Kidney (tissue), 22 donors: ENCODE measurements at places on chromosomes 6 and 20.

- no peak for DNase-seq
Observed at GRCh38 chr20:40486297-40486696, 202.7 kb downstream of the MAFB start.

GRCh38 chr6:89536231-89536630, 102.3 kb downstream of the LYRM2 start:
- DNase-seq: no peak

GRCh38 chr6:26332408-26332807, 32.6 kb upstream of the BTN3A2 start:
- no peak for DNase-seq

GRCh38 chr6:144928847-144929246, 643.7 kb downstream of the UTRN start:
- DNase-seq: no peak

GRCh38 chr6:21593412-21593926, at the start of gene SOX4:
TSS of gene SOX4 (plus strand) at chr6:21593751. CDS start at chr6:21594535, 784 bp downstream.
- peak; percentile 100 for DNase-seq

DNA sequence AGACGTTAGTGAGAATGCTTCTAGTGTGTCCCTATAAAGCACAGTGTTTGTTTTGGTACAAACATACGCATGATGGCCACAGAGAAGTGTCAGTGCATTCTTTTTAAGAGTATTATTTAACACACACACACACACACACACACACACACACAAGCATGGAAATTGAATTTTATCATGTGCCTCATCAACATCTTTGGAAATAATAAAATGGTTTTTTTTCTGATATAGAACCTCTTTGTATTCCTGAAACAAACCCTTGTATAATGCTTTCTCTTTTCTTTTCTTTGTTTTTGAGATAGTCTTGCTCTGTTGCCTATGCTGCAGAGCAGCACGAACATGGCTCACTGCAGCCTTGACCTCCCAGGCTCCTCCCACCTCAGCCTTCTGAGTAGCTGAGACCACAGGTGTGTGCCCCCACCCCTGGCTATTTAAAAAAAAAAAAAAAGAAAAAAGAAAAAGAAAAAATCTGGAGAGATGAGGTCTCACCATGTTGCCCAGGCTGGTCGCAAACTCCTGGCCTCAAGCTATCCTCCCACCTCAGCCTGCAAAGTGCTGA, 116.2 kb upstream of the SYNDIG1 start:
- no peak for DNase-seq

GRCh38 chr6:148525453-148525852, 182.8 kb downstream of the SASH1 start:
- no peak for DNase-seq

DNA sequence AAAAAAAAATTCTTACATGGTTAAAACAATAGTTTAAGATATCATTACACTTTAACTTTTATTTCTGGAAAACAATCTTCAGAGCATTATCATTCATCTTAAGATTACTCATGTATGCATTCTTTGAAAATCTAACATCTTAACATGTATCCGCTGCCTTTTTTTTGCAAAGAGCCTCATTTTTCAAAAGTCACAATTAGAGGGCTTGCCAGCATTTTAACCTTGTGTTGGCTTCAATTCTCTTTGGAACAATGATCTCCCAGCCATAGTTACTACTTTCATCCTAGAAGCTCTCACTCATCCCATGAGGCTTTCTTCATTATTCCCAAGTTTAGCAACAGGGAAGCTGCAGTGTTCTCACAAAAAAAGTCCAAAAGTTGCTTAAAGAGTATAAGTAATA, 330.8 kb downstream of the BCKDHB start:
- DNase-seq: no peak

- DNase-seq: peak; percentile 80
Observed at GRCh38 chr20:58852543-58853271, at the start of gene GNAS. TSS of gene GNAS (plus strand) at chr20:58852716.

DNA sequence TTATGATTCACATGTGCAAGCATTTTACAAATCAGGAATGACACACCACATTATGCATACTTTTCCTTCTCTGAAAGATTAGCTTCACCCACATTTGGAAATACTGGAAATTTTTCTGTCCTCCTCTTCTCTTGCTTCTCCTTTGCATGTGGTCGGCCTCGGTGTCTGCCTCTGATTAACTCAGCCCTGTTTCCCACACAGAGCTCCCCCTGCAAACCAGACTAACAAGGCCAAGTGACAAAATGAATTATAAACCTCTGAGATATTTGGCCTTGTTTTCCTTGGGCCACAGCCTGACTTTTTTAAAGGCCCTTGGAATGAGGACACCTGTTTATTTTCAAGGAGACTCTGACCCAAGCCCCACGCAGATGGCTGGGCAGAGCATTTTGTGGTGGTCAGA, 9.0 kb upstream of the CCN6 start:
- DNase-seq: no peak

- no peak for DNase-seq
Observed at GRCh38 chr6:5063617-5064016, 21.5 kb upstream of the PPP1R3G start.

DNA sequence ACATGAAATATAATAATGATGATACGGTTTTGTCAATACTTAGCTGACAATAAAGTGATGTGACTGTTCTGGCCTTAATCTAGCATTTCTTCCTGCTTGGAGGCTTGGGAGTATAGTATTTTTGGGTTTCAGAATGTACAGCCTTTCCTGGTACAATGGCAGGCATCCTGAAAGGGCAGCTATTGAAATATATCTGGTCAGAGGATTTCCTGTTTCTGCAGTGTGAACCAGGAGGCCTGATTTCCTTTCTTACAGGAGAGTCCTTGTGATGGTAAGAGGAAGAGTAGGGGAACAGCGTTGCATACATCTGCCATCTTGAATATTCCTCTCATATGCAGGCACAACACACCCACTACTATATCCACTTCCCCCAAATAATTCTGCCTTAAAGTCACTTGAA, 93.7 kb downstream of the MYO6 start:
- no peak for DNase-seq

DNA sequence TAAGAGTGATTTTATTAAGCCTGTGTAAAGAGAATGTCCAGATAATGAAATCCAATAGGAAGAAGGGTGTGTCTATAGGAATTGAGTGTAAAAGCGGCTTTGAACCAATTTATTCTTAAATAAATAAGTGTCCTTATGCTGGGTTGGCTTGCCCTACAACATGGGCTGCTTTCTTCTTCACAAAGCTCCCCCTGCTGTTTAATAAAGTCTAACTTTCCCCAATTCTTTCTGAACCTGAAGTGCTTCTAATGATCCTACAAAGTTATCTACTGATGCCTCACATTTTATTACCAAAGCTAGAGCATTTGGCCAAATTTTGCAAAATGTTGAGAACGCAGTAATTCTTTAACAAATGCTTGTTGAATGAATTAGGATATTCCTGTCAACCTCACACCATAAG, 36.3 kb upstream of the SIRT5 start:
- no peak for DNase-seq

GRCh38 chr20:53597030-53597482, 3.4 kb upstream of the ZNF217 start:
- DNase-seq: no peak

DNA sequence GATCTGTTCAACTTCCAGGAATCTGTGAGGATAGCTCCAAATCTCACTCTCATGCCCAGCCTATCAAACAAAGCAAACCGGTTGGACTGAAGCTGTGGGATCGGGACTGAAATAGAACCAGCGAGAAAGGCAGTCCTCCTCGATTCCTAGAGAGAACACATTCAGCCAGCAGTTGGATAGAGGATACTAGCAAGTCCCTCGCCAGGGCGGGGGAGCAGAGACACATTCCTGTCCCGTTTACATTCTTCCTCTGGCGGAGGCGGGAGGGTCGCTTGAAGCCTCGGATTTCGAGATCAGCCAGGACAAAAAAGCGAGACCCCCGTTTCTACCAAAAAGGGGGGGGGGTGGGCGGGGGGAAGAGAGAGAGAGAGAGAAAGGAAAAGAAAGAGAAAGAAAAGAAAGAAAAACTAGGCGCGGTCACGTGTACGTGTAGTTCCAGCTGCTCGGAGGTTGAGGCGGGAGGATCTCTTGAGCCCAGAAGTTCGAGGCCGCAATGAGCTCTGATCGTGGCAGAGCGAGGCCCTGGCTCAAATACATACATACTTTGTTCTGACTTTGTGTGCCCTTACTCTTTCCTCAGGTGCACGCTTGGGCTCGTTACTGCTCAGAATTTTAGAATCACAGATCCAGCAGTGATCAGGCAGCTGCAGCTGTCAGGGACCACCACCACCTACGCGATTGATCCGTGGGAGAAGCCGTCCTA, 19.5 kb downstream of the ZNF311 start:
- DNase-seq: peak; percentile 91

DNA sequence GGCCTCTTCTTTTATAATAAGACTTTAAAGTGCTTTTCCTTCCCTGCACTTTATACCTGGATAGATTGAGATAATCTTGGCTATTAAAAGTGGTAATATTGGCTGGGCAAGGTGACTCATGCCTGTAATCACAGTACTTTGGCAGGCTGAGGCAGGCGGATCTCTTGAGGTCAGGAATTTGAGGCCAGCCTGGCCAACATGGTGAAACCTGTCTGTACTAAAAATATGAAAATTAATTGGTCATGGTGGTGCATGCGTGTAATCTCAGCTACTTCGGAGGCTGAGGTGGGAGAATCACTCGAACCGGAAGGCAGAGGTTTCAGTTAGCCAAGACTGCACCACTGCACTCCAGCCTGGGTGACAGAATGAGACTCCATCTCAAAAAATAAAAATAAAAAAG, 197.1 kb upstream of the RGS17 start:
- DNase-seq: no peak

GRCh38 chr20:32510601-32511357, 74.4 kb downstream of the NOL4L start:
- DNase-seq: peak; percentile 79
